Gastrocnemius medialis (tissue), 4 donors: ENCODE measurements at places on chromosomes 1 and 21.
A peak's percentile ranks its signal among the peaks of the same experiment; 100 is the strongest.

DNA sequence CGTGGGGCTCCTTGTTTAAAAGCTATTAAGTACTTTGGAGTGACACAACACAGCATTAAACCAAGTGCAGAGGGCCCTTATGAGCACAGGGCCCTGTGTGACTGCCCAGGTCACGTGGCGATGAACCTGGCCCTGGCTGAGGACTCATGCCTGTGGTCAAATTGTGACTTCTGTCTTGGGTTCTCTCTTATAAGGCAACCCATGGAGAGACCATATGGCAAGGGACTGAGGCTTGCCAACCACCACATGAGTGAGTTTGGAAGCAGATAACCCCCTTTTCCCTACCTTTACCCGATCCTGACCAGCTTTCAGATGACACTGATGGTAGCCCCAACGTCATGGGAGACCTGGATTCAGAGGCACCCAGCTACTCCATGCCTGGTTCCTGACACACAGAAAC, 140.5 kb downstream of the ZBTB18 start:
- DNase-seq: no peak

DNA sequence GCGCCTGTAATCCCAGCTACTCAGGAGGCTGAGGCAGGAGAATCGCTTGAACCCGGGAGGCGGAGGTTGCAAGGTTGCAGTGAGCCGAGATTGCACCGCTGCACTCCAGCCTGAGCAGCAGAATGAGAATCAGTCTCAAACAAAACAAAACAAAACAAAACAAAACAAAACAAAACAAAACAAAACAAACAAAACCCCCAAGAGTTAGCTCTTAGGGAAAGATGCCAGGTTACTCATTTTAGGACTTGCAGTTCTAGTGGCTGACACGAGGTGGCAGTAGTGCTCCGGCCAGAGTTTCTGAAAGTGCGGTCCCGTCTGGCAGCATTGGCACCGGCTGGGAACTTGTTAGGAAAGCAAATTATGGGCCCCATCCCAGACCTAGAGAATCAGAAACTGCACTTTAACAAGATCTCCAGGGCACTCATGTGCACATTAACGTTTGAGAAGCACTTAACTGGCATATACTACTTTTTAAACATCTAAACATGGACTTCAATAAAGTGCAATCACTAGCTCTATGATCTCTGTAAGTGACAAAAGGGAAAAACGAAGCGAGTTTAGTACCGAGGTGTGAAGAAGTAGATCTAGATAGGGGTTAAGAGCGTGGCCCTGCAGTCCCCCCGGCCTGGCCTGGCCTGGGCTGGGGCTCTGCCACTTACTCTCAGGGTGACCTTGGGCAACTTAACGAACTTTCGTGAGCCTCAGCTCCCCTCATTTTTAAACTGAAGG, 41.9 kb upstream of the TNFRSF1B start:
- DNase-seq: peak; percentile 52

DNA sequence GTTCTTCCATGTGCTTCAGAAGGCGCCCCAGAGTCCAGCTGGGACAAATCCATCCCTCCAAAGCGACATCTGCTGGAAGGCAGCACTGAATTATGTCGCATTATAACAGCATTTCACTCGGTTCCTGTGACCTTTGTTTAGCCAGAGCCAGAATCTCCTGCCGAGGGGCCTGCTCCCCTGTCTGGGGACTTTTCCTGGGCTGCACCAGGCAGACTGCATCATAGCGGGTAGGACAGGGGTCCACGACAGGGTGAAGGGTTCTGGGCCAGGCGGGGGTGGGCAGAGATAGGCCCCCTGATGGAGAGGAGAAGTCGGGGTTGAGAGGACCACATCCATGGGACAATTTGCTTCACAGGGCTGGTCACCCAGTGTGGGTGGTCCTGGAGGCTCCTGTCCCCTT, 276.9 kb downstream of the MATN1 start:
- DNase-seq: no peak

DNA sequence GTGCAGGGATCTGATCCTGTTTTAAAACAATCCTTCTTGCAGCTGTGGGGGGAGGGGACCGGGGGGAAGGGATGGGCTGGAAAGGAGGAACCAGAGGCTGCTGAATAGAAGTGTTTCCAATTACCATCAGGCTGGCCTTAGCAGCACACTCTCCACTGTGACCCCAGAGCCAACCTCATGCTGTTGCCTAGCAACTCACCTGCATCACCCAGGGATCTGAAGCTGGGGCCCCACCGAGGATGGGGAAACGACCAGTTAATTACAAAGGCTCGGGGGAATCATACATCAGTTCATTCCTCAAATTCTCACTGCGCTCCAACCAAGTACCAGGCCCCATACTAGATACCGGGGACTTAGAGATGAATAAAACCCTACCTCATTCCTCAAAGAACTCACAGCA, 11.9 kb upstream of the GPX7 start:
- no peak for DNase-seq

GRCh38 chr1:75394386-75395139, 216.4 kb downstream of the SLC44A5 start:
- DNase-seq: no peak

GRCh38 chr21:44952929-44953627, 13.2 kb downstream of the SLX9 start:
- no peak for DNase-seq

- no peak for DNase-seq
Observed at GRCh38 chr1:33626801-33627200, 154.4 kb downstream of the ZSCAN20 start.

DNA sequence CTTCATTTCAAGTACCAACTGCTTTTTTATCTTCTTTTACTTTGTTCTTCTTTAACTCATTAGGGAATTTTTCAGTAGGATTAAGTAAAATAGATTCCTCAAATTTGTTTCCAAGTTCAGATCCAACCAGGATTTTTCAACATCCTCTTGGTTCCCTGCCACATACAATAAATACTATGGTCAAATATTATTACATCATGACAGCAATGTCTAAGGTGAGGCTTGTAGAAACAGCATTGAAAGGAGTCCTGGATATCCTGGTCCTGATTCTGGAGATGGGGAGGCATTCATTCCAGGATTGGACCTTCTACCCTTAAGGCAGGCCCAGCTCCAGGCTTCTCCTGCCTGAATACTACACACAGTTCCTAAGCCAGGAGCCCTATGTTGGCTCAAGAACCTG, 80.2 kb upstream of the F3 start:
- DNase-seq: no peak

GRCh38 chr1:41652384-41653265, 168.1 kb upstream of the EDN2 start:
- no peak for DNase-seq

- peak; percentile 66 for DNase-seq
Observed at GRCh38 chr1:91725989-91726721, 159.8 kb downstream of the TGFBR3 start.

GRCh38 chr1:30661311-30661710, 62.1 kb downstream of the MATN1 start:
- no peak for DNase-seq

GRCh38 chr21:46472246-46472645, 13.6 kb downstream of the DIP2A start:
- DNase-seq: no peak

GRCh38 chr1:15224259-15224869, 22.7 kb upstream of the FHAD1 start:
- DNase-seq: no peak

DNA sequence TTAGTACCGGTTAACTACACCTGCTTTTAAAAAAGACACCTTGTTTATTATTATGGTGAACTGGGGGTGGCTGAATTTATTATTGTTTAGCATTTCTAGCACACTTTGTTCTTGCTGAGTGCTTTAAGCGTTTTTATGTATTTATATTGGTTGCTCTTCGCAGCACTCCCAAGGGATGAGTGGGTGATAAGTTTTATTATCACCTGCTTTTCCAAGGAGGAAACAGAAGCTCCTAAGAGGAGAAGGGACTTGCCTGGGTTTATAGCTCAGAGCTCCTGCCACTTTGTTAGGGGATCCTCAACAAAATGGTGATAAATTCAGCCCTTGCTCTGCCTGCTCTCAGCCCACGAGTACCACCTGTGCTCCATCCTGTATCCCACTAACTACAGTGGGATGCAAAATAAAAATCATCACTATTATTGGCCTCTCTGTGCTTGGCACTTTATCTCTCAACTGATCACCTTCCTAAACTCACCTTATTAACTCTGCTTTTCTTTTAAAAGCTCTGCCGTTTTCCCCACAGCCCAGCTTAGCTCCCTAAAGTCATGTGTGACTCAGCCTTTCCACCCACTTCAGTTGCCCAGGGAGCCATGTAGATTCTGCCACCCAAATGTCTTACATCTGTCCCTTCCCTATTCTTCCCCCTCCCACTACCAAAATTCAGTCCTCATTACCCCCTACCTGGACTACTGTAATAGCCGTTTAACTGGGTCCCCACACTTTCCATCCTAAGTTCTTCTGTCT, 44.5 kb downstream of the BCL9 start:
- DNase-seq: no peak

DNA sequence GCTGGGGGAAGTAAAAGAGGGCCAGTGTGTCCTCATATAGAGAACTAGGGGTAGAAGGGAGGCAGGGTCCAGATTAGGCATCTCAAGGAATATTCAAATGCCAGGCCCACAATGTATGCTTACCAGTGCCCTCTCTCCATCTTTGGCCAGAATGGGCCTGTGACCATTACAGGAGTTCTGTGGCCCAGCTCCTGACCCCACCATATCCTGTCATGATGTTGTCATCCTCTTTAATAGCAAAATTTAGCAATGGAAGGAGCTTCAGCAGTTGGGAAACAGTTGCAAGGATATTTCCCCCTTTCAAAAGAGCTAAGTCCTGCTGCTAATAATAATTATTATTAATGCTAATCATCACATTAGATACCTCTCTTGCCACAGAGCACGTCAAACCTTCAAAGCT, 49.3 kb upstream of the JUN start:
- DNase-seq: no peak

GRCh38 chr1:230352537-230352936, 73.6 kb downstream of the PGBD5 start:
- no peak for DNase-seq

- DNase-seq: no peak
Observed at GRCh38 chr1:97412166-97412565, 508.7 kb downstream of the DPYD start.

DNA sequence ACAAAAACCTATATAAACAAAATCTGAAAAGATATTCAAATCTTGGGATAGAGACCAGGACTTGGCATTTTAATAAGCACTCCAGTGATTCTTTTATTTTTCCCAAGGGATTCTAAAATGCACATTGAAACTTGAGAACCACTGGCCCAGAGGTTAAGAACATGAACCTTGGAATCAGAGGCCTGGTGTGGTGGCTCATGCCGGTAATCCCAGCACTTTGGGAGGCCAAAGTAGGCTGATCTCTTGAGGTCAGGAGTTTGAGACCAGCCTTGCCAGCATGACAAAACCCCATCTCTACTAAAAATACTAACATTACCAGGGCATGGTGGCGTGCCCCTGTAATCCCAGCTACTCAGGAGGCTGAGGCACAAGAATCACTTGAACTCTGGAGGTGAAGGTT, 12.9 kb upstream of the CEP85 start:
- DNase-seq: no peak

DNA sequence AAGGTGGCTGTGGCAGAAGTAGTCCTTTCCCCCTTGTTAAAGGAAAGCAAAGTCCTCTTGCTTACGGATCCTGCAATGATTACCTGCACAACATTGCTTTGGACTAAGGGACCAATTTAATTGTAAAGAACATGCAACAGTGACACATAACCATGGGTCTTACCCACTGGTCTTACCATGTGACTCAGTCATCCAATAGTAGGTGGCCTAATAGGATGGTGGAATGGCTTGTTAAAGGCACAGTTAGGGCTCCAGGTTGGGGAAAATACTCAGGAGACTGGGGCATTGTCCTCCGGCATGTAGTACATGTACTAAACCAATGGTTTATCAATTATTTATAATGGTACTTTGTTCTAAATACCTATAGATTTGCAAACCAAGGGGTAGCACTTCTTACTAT, 2.1 kb upstream of the YIPF1 start:
- DNase-seq: no peak

- peak; percentile 33 for DNase-seq
Observed at GRCh38 chr1:184366997-184367396, 19.8 kb upstream of the C1orf21 start.

- DNase-seq: no peak
Observed at GRCh38 chr21:45021428-45022347, 52.7 kb upstream of the ADARB1 start.

DNA sequence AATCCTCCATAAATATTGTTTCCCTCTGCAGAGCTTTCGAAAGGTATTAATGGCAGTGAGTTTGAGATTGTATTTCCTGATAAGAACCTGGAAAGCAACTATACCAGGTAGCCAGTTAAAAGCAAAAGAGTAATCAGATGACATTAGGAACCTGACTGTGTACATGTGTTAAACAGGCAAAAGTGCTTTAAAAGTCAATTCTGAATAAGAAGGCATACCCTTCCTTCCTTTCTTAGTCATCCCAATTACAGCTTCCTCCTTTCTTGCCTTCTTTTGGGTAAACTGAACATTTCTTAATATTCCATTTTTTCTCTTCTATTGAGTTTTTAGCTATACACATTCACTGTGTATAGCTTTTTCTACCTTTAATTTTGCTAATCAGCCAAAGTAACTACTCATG, 144.7 kb downstream of the ZNF281 start:
- no peak for DNase-seq

DNA sequence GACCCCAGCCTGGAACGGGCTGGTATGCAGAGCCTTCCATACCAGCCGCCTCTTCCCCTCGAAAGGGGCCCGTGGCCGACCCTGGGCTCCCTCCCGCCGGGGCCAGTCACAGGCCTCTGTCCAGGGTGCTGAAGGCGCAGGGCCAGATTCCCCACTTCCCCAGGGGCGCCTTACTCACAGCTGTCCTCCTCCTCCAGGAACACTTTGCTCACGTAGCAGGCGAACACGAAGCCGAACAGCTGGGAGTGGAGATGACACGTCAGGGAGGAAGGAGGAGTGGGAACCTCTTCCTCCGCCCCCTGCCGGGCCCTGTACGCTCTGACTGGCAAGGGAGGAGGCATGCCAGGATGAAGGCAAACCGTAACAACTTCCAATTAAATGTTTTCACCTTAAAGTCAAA, 57.3 kb downstream of the NKAIN1 start:
- DNase-seq: peak; percentile 83

DNA sequence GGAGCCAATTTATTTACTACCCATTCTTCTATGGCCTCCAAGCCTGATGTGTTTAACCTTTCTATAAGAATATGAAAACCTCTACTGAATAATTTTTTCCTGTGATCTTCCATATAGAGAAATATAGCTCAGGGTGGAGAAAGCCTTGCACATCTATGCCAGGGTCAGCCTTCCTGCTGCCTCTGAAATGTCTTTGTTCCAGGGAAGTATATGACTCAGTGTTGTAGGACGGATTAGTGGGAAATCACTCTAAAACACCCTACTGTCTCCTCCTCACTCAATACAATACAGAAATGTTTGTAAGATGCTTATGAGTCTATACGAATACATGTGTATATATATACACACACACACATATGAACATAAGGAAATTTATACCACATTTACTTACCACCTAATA, 1044.9 kb downstream of the BRINP3 start:
- no peak for DNase-seq

GRCh38 chr1:92551916-92552315, 65.2 kb upstream of the GFI1 start:
- DNase-seq: no peak
